ENCODE measurements at places on chromosomes 5 and 9.

DNA sequence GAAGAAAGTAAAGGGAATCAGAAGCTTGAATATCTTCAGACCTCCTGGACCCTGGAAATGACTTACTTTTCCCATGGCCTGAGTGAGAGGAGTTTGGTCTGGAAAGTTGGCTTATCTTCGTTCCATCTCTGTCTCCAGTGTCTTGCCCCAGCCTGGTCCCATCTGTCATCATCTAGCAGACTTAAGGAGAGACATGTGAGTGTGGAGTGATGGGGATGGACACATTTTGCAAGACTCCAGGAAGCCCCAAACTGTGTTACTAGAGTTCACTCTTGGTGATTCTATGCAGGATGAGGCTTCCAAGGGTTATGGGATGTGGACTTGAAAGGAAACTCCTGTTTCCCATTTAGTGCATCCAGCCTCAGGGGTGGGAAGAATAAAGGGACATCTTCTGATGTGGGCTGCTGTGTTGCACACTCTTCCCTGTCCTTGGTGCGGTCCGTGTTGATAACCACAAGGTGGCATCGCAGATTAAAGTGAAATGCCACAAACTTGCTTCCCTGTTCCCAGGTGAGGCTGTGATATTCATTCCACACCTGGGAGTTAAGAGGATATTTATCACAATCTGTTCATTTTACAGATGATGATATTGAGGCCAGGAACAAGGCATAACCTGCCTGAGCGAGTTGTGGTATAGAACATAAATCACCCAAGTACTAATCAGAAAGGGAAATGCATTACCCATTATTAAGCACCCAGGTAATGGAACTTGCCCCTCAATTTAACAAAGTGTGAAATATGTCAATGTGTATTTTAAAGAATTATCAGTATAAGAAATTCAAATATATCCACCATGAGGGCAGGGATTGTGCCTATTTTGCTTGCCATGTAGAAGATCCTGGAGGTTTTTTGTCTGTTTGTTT is 269.9 kb upstream of the PAPPA start:
- DNase-seq = peak; percentile 28

DNA sequence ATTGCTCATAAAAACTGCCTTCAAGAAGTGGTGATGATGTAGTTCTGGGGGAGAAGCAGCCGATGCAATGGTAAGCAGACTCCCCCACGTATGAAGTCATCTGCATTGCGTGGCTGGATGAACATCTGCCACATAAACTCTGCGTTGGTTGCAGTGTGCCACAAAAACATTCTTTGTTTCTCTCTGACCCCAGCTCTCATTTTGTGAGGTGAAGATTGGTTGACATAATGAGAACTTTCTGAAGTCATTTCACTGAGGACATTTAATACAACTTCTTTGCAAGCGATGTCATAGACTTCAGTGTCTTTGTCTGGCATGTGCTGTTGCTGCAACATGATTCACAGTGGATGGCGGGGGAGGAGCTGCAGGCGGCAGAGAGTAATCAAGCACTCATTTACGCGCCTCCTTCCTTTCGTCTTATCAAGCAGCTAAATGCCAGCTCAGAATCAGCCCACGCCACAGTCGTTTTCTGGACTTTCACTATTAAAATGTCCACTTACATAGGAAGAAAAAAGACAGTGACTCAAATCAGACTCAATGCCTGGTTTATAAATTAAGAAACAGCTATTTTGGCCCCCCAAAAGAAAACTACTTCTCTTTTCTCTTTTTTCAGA is 91.5 kb upstream of the NFIL3 start:
- no peak for DNase-seq

DNA sequence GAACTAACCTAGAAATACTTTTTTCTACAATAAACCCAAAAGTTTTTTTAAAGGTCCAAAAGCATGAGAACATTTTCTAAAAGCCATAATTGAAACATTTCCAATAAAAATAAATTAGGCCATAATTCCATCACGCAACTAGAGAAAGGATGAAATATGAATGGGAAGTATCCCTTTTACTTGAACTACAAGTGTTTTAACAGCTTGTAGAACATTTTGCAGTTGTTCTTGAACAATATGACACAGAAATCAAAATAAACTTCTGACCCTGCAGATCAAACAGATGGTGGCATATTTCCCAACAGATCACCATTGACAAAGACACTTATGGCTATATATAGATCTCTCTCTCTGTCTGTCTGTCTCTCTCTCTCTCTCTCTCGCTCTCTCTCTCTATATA is 624.4 kb downstream of the PSAT1 start:
- no peak for DNase-seq

DNA sequence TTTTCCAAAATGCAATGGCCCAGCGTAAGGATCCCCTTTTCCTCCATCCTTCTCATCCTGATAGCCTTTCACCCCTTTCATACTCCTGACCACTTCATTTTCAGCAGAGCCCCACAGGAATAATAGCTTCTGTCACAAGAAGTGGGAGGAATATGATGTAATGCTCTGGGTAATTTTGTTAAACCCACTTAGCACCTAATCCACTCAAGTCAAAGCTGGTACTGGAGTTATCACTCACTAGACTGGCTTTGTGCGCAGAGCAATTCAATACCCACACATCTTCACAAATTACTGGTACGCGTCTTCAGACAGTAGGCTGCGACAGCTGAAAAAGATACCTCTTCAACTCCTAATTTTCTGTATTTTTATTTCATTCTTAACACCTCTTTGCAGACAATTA is 2232.8 kb upstream of the WWC1 start:
- DNase-seq = no peak

DNA sequence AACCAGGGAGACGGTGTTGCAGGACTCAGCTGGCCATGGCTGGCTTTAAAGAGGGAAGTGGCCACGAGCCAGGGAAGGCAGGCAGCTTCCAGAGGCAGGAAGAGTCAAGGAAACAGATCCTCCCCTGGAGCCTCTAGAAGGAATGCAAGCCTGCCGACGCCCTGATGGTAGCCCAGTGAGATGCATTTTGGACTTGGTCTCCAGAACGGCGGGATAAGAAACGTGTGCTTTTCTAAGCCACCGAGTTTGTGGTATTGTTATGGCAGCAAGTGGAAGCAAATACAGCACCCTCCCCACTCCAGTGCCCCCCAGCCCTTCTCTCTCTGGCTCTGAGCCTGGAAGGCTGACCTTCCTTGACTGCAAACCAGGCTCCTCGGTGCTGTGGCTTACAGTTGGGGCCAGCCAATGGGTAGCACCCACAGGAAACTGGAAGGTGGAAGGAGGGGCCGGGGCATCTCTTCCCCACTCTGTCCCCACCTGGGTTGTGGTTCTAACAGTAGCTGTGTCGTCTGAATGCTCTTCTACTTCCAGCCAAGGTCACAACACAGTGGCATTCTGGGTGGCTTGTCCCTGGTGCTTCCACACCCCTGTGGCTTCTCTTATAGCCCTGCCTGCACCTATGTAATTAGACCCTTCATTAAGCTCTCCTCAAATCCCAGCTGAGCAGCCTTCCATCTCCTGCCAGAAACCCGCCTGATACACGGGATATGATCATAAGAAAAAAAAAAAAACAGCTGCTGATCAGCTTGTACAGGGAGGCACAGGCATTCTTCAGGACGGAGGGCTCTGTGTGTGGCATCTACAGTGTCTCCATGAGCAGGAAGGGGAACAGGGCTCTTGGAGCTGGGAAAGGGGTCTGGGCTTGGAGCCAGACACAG is 29.9 kb upstream of the UNC5A start:
- DNase-seq = no peak

DNA sequence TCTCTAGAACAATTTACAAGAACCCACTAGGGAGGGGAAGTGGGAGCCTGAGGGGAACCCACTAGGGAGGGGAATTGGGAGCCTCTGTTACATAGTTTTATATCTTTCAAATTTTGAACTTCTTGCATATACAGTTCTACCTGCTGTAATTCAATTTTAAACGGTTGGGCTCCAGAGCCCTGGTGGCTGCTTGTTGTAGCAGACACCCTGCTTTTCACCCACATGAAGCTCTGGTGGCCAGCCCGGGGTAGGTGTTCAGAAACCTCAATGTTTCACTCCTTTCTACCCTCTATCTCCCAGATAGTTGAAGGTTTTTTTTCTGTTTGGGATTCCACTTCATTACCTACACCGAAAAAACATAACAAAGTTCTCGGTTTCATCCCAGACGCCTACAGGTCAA is 124.4 kb downstream of the TMEM174 start:
- DNase-seq = no peak

DNA sequence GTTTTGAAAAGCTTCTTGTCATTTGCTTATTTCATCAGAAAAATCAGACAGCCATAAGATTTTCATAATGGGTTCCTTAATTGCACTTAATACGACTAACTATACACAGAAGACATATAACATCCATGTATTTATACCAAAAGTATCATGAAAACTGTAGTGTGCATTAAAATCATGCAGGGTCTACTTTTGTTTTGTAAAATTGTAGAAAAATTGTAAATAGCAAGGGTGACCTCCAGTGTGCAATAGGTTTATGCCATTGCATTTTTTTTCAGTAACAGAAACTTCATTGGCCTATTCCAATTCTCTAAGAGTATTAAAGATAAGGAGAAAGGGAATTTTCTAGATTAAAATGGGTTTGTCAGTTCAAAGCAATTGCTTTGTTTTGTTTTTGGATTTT is 307.6 kb downstream of the KIAA0825 start:
- no peak for DNase-seq

- DNase-seq = peak; percentile 68
Measured at GRCh38 chr9:127943731-127944144, 6.1 kb upstream of the DPM2 start.

DNA sequence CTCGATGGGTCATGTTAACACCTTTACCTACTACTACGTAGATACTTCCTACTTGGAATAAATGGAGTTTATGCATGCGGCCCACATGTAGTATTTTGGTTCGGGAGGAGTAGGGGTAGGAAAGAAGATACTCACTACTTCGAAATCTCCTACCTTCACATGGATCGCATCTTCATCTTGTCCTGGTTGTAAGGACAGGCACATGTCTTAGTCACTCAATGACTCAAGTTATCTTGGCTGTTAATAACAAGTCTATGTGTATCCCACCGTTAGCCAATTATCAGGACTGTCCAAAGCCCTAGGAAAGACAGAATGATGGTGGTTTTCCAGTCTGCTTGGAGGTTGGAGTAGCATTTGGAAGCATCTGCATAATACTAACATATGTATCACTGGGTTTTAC is 24.1 kb downstream of the CMYA5 start:
- no peak for DNase-seq

- peak; percentile 27 for DNase-seq
Measured at GRCh38 chr9:77488439-77489126, 159.5 kb downstream of the GNA14 start.
